ENCODE measurements at places on chromosomes 3 and 15.

DNA sequence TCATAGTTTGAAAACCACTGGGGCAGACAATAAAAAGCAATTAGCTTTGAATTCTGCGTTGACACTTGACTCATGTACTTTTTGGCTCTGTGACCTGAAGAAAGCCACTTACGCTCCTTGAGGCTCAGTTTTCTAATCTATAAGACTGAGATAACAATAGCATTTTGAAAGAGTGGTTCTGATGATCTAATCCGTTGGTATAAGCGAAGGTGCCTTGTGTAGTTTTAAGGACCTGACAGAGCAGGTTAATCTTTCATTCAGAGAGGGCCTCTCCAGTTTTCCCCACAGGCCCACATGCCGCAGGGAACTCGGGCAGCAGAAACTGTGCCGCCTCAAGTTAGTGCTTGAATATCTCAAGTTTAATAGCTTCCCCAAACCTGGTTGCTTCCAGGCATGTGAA, 306.0 kb upstream of the GBE1 start:
- no peak for DNase-seq

- no peak for DNase-seq
Measured at GRCh38 chr3:177602601-177603147, 405.4 kb upstream of the TBL1XR1 start.

- DNase-seq = no peak
Measured at GRCh38 chr3:32089476-32089875, 16.9 kb upstream of the GPD1L start.

- DNase-seq = no peak
Measured at GRCh38 chr3:50612234-50612882, 784 bp upstream of the CISH start.

DNA sequence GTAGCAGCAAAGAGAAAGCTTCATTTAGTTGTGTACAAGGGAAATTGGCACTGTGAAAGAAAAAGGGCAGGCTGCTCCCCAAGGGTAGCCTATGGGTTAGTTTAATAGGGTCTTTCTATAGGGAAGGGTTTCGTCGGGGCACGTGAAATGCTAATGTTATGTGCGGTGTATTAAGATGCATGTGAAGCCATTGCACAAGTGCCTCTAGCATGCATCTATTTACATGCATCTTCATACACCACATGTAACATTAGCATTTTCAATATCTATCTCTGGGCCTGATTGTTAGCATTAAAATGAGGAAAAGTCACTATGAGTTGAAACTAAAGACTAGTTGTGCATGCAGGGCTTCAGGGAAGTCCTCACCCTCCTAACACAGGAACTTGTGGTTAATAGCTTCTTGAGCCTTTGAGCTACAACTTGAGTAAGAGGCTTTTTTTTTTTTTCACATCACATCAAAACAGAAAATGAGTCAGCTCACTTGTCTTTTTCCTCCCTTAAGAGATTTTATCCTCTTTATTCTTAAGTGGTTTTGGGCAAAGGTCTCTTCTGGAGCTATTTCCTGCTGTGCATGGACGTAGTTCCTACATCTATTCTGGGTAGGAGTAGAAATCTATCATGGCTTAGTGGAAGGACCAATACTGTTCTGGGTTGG, 613.4 kb downstream of the ZPLD1 start:
- DNase-seq = peak; percentile 8

GRCh38 chr3:128113817-128114794, 9.5 kb downstream of the RUVBL1 start:
- DNase-seq = no peak

DNA sequence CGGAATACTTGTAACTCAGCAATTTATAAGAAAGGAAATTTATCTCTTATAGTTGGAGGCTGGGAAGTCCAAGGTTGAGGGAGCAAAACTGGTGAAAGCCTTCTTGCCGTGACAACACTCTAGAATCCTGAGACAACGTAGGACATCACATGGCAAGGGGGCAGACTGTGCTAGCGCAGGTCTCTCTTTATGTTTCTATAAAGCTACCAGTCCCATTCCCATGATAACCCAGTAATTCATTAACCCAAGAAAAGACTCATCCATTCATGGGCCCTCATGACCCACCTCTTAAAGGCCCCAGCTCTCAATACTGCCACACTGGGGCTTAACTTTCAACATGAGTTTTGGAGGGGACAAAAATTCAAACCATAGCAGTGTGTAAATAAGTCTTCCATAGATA, 260.2 kb downstream of the ZBTB20 start:
- DNase-seq = no peak

DNA sequence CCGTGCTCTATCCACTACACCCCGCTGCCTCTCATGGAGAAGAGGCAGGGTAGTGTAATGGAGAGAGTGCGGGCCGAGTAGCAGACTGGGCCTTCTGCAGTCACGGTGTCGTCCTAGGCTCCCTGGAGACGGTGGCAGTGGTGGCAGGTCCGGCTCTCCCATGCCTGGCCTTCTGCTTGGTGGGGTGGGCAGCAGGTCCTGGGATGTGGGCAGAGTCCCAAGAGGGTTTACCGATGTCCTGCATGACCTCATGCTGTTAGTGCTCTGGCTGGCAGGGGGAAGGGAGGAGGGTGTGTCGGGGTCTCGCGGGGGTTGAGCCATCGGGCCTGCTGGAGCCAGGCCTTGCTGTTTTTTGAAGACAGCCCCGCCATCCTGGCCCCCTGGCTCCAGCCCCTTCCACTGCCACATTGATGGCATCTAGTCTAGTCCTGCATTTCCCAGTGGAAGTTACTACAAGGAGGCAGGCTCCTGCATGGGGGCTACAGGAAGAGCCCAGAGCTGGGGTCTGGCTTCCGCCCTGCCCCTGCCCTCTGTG, 73.6 kb upstream of the SEC13 start:
- DNase-seq = no peak

DNA sequence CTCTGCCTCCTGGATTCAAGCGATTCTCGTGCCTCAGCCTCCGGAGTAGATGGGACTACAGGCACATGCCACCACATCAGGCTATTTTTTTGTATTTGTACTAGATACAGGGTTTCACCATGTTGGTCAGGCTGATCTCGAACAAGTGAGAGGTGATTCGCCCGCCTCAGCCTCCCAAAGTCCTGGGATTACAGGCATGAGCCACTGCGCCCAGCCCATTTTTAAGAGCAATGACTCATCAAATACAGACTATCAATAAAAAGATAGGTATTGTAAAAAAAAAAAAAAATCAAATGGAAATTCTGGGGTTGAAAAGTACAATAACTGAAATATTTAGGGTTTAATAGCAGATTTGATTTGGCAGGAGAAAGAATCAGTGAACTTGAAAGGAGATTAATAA, 129.0 kb downstream of the TJP1 start:
- no peak for DNase-seq

DNA sequence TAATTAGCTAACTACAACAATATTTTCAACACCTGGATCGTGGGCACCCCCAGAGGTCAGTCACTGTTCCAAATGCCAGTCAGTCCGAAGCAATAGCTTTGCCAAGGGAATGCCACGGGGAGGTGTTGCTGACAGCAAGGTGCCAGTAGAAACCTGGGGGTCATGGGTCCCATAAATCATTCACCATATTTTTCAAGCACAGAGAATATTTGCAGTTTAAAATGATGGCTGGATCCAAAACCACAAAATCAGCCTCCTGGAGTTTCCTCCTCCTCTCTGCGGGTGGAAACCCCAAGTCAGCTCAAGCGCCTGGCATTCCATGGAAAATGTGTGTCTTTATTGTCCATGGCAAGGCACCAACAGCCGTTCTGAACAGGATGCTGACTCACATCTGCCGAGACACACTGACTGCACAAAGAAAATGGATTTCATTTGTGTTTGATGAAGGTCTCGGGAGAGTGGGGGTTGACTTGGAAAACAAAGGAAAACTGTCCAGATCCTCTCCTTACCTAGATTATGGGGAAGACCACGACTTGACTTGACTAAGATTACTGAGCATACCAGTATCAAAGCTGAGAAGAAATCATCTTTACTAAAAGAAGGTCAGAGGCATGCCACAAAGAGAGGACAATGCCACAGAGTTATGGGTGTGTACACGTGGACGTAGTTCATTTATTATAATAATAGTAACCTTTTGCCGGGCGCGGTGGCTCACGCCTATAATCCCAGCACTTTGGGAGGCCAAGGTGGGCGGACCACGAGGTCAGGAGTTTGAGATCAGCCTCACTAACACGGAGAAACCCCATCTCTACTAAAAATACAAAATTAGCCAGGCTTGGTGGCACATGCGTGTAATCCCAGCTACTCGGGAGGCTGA, 26.4 kb downstream of the ANXA2 start:
- peak; percentile 25 for DNase-seq

DNA sequence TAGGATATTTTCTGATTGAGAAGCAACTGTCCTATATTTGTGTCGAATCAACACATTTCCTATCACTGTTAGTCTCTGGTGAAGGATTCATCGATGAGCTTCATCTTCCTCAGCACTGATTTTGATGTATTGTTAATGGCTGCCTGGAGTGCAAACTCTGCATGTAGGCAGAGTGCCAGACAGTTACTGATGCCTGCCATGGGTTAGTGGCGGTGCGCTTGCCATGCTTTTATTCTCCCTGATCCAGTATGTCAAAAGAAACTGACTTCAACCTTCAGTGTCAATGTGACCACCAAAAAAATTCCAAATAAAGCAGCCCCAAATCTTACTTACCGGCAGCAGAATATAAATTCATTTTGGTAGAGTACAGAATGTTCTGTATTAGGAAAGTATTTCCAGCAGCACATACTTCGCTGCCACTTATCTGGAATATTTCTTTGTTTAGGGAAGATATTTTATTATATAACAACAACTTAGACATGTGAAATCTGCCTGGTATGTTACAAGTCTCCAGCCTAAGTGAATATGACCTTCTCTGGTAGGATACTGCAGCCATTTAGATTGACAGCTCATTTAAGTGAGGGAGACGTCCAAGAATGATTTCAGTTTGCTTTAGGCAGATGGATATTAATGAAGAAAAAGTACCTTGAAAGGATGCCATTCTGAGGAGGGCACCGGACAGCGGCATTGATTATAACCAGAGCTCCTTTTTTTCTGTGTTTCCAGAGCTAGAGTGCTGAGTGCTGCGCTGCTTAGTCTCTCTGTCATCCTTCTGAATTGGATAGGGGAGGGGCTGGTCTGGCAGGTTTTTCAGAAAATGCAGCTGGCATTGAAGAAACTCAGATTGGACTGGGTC, 59.9 kb downstream of the ARHGEF26 start:
- DNase-seq = no peak

GRCh38 chr3:24494618-24495325, at the start of gene THRB:
TSS of gene THRB (minus strand) at chr3:24494850.
- DNase-seq = no peak

- DNase-seq = no peak
Measured at GRCh38 chr3:63874769-63875168, 11.1 kb downstream of the ATXN7 start.

GRCh38 chr3:168620854-168621253, 525.1 kb upstream of the GOLIM4 start:
- DNase-seq = no peak

DNA sequence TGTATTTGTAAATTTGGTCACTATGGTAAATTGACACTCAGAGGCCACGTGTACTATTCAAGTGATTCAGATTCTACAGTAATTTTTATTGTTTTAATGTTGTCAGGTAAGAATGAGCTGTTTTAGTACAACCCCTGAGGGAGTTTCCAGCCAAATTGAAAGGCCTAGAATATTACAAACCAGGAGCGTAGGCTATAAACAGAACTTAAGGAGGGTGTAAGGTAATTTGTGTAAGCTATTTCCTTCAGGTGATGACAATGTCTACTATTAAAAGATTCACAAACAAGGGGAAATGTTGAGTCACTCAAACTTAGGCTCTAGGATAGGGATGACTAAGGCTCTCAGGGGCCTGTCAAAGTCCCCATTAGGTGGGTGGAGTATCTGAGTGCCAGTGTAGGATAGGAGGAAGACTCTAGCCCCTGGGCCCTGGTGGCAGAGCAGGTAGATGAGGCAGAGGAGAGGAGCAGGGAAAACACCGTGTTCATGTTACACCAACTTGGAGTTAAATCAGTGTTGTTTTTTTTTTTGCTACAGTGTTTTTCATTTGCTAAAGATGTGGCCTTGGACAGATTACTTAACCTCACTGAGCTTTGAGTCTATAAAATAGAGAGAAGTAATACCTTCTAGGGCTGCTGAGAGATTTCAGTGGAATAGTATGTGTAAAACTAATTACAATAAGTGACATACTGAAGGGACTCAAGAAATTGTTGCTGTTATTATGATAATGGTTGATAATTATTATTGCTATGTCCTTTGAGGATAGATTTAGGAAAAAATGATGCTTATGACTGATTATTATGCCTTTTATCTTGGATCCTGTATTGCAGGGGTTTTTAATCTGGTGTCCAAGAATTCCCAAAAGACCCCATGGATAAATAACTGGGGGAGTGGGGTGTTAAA, 10.3 kb downstream of the TM4SF1 start:
- peak; percentile 31 for DNase-seq

DNA sequence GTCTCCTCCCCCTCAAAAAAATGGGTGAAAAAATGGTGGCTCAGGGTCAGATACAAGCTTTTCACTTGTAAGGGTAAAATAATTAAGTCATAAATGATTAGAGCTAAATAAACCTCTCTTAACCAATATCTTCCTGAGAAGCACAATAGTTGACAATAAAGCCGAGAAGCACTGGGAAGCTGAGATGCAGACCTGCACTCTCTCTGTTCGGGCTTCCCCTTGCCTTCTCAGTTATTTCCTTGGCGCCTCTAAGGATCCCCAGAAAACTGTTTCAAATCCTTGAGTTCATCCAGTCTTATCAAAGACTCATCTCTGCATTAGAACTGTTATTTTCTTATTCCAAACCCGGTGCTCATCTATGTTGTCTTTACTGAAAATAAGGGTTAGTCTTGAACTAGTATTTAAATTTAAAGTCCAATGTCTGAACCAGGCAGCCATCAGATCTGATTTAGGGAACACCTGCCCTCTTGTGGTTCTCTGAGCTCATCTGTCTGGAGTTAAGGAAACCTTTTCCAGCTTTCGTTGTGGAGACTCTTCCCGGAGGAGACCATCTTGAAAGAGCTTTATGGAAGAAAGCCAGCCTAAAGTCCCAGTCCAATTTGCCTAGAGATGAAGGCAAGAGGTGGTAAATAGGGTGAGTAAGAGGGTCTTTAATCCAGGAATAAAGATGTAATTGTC, 256.4 kb upstream of the MCTP2 start:
- no peak for DNase-seq

DNA sequence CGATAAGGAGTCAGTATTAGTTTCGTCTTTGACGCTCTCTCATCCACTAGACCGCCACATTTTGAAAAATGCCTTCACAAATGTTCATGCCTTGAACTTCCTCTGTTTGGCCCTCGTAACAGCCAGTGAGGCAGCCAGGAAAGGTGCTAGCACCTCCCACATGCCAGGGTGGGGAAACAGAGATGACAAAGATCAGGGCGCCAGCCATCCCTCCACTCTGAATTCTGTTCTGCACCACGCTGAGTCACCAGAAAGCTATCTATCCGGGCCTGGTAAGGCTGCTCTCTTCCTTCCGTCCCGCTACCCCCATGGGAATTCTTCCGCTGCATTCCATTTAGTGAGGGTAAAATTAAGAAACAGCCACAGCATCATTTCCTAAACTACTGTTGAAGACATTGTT, 31.3 kb upstream of the BCL2L10 start:
- no peak for DNase-seq

GRCh38 chr3:116020495-116020894, 397.2 kb downstream of the GAP43 start:
- no peak for DNase-seq
